ENCODE measurements at places on chromosomes 4 and X.

DNA sequence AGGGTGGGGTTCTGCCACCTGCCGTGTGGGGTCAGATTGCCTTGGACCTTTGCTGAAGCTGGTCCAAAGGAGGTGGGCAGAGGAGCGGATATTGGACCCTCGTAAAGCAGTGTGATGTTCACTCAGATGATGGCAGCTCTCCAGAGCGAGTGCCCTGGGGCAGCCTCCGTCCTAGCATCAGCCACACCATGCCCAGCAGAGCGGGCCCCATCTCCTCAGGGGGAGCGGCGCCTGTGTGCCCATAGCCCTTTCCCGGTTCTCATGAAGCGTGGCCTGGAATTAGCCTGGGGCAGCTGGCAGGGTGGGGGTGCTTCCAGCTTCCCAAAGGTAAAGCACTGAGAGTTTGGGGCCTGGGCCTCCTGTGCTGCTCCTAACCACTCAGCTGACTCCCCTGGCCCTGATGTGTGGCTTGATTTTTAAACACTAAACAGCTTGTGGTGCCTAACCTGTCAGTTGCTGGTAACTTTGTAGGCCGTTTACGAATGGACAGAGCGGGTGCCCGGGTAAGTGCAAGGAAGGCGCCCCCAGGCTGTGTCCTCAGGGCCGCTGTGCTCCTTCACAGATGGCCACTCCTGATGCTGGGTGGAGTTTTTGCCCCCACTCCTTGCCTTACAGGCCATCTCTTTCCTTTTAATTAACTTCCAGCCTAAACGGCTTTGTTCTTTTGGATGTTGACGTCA, 36.0 kb downstream of the NOP14 start:
- DNase-seq, result peak; percentile 44

GRCh38 chrX:41405551-41405950, 41.6 kb upstream of the NYX start:
- no peak for DNase-seq

DNA sequence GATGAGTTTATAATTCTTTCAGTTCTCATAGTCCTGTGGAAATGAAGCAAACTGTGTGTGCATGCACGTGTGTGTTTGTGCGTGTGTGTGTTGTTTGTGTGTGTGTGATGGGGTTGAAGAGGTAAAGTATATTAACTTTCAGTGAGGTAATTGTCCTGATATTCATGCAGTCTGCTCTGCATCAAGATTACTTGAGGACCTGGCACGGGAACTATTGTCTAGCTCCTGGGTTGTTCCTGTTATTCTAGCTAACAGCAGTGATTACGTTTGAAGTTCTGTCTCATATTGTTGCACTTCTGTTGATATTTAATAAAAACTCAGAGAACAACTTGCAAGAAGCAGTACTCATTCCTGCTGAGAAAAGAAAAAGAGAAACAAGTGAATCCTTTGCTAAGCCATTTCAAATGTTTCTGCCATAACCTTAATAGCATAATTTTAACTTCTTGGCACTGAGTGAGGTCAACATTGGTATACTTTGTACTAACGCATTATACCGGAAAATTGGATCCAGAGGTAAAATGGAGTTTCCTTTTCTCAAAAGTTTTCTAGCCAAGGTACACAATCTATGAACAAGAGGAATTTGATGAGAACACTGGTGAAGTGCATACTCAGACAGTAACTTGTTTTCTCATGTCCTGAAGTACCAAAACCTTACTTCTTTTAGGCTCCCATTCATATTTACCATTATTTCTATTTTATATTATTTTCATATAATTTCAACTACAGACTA, 113.2 kb downstream of the SPCS3 start:
- no peak for DNase-seq

DNA sequence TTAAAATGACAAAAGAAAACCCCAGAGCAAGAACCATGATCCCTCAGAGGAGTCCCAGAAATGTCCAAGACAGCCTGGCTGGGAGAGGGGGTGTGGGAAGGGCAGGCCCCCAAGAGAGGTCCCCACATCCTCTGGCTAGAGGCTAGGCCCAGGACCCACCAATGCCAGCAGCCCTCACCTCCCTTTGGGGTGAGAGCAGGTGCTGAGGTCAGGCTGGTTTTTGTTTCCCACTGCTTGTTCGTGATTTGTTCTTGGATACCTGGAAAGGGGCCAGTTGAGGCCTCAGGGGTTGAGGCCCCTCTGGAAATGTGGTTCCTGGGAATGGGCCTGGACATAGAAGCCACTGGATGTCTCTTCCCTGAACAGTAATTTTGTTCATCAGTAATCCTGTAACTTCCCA, 2.3 kb upstream of the GRSF1 start:
- DNase-seq, result no peak

DNA sequence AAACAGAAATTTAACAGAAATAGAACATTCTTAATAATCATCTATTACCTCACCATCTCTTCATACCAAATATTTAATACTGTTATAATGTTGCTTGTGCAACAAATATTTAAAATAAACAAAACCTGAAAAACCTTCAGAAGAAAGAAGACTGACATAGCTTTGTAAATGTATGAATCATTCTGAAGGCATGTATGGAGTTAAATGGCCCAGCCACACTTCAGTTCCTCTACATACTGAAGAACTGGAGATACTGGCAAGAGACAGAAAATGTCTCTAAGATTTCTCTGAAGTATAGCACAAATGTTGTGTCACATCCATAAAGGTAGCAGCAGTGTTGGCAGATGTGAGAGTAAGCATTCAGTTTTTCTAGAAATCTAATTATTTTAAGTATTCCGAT, 275.3 kb upstream of the FGF13 start:
- DNase-seq, result no peak

- no peak for DNase-seq
Observed at GRCh38 chrX:65720381-65720964, 53.0 kb downstream of the MSN start.
